ENCODE measurements at places on chromosomes 4 and X. TPM values are rescaled to one million over a fixed set of nuclear protein-coding genes. Genes with fewer than 3 reads are reported as not detected.

Gene CLCN5
- 4.2 TPM for total RNA-seq

Gene FABP2
- not detected for total RNA-seq

Gene PNMA3
- total RNA-seq = 0.90 TPM

Gene TSPAN5
- 30.7 TPM for total RNA-seq

Gene SASH3
- total RNA-seq = 115 TPM

Gene YY2
- total RNA-seq = 1.4 TPM

DNA sequence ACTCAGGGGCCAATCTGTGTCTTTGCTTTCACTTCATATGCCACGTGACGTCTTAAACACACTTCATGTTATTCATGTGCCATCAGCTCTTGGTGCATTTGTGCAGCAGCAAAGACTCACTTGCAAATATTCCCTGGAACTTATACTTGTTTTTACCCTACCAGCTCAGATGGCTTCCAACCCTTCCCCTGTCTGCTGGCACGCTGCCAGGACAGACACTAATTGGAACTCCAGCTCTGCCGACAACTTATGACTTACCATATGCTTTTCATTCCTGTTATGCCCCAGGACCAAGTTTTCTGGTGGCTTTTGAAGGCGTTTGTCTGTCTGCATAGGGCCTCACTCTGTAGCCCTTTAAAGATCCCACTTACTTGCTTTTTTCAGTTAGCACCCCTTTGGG is 261.7 kb upstream of the GNPDA2 start:
- DNase-seq = no peak

DNA sequence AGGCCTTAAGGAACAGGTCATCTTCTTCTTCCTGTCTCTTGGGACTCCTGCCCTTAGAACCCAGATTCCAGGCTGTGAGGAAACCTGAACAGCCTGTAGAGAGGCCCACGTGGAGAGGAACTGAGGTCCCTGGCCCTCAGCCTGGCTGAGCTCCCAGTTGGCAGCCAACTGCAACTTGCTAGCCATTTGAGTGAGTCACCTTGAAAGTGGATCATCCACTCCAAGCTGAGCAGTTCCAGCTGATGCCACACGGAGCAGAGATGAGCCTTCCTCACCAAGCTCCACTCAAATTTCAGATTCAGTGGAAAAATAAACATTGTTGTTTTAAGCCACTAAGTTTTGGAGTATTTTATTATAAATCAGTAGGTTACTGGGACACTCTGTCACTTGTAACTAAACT is 392.5 kb downstream of the BCOR start:
- DNase-seq = no peak

- DNase-seq = no peak
These were observed 1229.7 kb downstream of the PCDH18 start for GRCh38 chr4:136302566-136302965.

DNA sequence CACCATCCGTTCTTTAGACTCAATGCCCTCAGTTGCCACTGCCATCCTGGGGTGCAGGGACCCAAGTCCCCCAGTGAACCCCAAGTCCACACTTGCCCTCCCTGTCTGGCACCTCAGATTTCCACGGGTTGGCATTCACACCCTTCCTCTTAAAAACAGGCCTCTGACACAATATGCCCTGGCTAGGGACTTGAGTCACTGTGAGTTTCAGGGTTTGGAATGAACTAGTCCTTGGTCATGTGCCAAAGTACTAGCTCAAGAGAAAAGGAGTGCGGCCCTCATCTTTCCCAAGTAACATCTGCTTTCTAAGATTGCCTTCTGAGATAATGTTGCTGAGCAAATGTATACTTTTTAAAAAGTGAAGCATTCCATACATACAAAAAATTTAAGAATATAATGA is 134.0 kb downstream of the MID1 start:
- DNase-seq = no peak

- no peak for DNase-seq
These were observed 23.4 kb upstream of the SLC10A7 start for GRCh38 chr4:146545102-146545501.

DNA sequence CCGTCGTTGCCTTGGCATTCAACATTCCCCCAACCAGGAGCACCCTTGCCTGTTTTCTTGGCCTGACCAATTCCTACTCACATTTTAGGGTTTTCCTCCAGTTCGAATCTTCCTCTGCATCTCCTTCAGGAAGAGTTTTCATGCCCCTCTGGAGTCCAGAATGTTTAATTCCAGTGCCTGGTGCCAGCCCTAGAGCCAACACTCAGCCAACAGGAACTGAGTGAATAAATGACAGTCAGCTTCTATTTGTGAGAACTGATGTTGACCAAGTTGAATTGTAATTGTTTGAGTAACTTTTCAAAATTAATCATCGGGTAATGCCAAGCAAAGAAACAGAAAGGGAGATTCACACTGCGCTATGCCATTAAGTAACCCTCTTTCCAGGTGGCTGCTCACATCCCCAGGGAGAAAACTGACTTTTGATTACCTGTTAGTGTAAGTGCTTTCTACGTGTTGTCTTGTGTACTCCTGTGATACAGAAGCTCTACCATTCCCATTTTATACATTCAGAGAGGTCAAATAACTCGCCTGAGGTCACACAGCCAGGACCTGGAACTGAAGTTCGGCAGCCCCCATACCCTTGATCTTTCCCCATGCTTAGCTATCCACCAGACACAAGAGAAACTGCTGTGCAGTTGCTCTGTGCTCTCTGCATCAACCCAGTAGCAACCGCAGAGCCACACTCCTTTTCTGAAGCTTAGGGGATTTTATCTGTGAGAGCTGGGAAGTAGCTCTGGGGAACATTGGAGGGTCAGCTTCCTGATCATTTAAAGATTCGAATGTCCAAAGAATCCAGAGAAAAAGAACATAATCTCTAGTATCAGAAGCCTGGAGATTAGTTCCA is 19.0 kb upstream of the SLC2A9 start:
- no peak for DNase-seq
